GM20000 (cell line): ENCODE measurements at places on chromosomes 5 and 9.

DNA sequence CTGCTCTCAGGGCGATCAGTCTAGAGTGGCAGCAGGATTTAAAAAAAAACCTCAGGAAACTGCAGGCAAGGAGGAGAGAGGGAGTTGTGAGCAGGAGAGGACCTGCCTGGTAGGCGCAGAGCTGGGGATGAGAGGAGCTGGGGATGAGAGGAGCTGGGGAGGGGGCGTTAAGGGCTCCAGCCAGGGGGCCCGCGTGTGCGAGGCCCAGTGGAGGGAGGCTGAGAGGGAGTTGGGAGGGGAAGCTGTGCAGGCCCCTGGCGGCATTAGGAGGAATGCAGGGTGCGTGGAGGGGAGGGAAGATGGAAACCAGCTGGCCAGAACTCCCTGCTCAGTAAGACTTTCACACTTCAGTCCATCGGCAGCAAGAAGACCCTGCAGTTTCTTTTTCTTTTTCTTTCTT lies 45.2 kb upstream of the HMCN2 start:
- DNase-seq: no peak

DNA sequence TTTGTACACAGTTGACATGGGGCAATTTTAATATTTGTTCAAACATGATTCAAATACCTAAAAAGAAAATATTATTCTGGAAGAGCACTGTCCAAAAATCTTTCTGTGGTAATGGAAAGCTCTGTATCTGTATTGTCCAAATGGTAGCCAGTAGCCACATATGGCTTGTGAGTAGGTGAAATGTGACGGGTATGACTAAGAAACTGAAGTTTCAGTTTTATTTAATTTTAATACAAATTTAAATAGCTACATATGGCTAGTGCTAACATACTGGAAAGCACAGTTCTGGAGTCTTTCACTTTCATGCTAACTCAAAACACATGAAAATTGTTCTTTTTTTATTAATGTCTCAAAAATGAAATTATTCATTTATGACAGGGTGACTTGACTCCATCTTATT lies 132.6 kb downstream of the PLK2 start:
- DNase-seq: no peak

DNA sequence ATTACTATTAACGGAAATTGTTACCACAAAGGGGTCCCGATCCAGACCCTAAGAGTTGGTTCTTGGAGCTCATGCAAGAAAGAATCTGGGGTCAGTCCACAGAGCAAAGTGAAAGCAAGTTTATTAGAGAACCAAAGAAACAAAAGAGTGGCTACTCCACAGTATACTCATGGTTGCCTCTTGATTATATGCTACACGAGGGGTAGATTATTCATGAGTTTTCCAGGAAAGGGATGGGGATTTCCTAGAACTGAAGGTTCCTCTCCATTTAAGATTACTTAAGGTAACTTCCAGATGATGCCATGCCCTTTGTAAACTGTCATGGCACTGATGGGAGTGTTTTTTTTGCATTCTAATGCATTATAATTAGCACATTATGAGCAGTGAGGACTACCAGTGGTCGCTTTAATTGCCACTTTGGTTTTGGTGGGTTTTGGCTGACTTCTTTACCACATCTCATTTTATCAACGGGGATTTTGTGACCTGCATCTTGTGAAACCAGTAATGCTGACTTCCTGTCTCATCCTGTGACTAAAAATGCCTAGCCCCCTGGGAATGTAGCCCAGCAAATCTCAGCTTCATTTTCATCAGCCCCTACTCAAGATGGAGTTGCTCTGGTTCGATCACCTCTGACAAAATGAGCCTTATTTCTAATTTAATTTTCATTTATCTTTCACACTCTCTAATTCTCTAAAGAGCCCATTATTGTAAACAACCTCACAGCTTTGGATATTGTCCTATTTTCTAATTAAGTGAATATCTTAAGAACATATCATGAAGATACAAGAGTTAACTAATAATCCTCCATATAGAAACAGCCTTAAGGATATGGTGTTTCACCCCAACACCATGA lies 336.3 kb downstream of the RASEF start:
- DNase-seq: no peak

- no peak for DNase-seq
Observed at GRCh38 chr5:132831095-132831860, 831 bp upstream of the SHROOM1 start.

DNA sequence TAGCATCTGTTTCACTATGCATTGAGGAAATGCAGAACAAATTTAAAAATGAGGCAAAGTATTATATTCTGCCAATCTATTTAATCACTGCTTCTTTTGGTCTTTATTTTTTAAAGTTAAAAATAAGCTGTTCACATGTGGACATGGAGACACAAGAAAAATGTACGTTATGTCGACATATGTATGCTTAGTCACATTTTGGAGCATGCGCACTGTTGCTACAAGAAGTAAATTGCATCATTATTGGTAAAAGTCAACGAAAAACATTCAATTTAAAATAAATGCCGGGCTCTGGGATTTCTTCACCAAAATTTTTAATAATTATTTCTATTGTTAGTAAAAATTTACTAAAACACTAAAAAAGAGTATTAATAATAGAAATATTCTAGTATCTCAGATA lies 876.3 kb upstream of the CTNND2 start:
- no peak for DNase-seq

- DNase-seq: no peak
Observed at GRCh38 chr9:15885464-15885863, 332.6 kb downstream of the CCDC171 start.

- no peak for DNase-seq
Observed at GRCh38 chr5:83125560-83125959, 48.2 kb downstream of the XRCC4 start.

DNA sequence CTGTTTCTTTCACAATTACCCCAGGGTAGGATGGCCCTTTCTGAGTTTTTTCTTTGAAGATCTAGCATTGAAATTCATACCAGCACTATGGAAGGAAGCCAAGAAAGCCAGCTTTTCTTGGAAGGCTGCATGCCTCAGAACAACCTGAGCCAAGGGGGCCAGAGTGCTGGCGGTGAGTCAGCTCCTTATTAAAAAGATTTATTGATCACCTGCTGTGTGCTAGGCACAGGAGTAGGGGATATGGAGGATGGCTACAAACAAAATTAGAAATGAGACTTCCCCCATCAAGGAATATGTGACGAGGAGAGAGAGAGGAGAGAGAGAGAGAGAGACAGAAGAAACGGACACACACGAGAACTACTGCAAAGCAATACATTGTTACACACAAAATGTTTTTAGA lies 184.6 kb upstream of the PUM3 start:
- DNase-seq: no peak

DNA sequence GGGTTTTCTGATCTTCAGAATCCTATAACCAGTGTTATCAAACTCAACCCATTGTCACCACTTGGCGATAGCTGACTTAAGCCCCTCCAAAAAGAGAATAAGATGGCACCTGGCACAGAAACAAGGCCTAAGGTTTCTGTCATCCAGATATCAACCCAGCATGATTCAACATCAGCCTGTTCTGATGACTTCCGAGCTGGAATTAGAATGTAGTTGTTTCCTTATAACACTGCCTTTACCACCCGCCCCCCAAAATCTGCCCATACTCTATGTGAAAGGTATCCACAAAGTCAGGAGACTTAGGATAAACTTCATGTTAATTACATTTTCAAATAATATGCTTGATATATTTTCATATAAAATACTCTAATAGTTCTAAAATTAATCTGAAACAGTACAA lies 5.2 kb downstream of the KLF9 start:
- DNase-seq: no peak

- DNase-seq: peak; percentile 91
Observed at GRCh38 chr5:176660860-176661641, 13.8 kb downstream of the TSPAN17 start.

- DNase-seq: no peak
Observed at GRCh38 chr5:95669540-95669939, 13.3 kb downstream of the SPATA9 start.

DNA sequence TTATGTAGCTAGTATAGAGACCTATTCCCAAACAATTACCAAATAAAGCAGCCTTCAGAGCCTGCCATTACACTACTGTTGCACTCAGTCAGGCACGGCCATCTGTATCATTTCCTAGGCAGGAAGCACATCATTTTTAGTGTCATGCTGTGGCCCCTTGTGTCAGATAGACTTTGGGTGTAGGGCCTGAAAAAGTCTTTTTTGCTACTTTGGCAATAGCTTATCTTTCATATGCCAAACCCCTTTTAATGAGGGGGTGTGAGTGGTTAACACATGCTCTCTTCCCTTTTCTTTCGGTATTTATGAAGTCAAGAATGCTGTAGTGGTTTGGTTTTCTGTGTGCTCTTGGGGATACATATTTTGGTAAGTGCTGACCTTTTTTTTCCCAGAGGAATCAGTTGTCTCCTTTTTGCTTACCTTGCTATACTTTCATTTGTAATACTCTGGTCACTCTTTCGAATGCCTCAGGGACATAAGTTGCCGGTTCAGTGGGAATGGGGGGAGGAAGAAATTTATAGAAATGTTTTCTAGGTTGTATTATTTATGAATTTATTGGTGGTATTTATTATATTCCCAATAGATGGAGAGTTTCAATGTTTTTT lies 209.8 kb downstream of the CSNK1G3 start:
- no peak for DNase-seq

GRCh38 chr9:97786341-97786740 lies 66.7 kb upstream of the FOXE1 start:
- DNase-seq: no peak

DNA sequence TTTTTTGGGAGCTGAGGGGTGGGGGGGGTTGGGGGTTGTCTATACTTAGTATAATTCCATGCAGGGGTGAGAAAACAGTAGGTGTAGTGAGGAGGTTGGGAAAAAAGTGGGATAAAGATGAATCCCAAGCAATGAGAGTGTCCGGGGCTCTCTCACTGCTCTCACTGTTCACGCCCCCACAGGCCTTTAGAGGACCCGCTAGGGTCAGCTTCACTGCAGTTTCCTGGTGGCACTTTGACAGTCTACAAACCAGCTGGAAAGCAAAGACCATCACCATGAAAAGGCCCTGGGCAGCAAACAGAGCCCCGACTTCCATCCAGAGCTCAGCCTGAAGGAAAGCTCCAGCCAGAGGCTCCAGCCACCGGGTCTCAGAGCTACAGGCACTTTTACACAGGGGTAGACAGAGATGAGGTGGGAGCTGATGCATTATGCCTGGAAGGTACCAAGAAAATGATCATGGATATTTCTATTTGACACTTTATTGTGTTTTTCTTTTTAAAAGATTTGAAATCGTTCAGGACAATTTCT lies 355.1 kb downstream of the ADAMTS6 start:
- DNase-seq: no peak

DNA sequence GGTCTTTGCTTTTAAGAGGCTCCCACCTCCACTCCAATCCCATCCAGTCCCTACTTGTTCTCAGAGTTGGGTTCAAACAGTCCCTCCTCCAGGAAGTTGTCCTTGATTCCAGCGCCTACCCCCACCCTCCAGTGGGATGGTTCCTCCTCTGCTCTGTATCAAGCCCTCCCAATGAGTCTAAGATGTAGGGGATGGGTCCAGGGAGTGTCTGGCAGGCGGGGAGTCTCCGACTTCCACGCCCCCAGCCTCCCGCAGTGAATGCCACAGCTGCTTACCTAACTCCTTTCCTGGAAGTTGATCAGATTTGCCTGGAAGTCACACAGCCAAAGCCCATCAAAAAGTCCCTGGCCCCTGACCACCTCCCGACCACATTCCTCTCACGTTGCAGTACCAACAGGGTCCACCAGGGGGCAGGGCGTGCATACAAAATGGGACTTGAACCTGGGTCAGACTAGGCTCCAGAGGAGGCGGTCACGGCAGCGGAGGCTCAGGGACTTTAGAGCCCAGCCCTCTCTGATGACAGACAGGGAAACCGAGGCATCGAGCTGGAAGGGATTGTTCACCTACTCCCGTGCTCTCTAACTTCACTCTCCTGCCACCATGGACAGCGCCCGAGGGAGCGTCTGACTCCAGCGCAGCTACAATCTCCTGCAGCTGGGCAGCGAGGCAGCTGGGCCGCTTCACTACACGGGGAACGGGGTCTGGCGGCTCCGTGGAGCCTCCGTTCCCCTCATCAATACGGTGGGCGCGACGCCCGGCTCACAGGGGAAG lies 25.0 kb upstream of the TDRD7 start:
- DNase-seq: peak; percentile 72

DNA sequence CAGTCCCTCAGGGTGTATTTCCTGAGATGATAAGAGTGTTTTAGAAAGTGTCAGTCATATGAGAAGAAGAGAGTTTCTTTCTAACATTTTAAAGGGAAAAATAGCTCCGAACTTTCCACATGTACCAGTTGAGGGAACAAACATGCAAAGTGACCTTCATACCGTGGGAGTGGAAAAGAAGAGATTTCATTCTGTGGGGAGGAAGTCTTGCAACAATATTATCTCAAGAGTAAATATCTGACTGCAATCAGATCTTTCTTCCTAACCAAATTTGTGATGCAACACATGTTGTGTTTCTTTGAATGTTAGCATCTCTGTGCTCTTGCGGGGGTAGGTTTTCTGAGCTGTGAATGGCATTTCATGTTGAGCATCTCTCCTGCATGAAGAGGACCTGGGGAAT lies 30.6 kb downstream of the ANKRD55 start:
- DNase-seq: no peak

DNA sequence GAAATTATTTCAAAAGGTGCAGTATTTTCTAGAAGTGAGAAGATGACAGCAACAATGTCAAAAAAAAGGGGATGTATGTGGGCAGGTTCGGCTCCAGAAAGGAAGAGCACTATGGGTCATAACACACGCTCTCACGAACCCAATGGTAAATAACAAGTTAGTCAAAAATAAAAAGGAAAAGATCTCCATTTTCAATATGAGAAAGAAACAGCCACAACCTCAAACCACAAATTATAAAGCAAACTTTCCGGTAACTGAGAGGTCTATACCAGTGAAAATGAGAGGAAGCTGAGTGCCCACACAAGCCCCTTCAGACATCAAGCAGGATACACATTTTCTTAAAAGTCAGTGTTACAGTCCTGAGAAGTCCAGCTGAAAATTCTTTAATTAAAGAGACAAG lies 398.5 kb upstream of the RPS23 start:
- DNase-seq: peak; percentile 23

- DNase-seq: no peak
Observed at GRCh38 chr9:24293386-24293785, 252.3 kb downstream of the IZUMO3 start.

- DNase-seq: no peak
Observed at GRCh38 chr5:138258704-138259292, 15.6 kb downstream of the GFRA3 start.

- no peak for DNase-seq
Observed at GRCh38 chr5:118303296-118303695, 685.1 kb downstream of the DTWD2 start.

DNA sequence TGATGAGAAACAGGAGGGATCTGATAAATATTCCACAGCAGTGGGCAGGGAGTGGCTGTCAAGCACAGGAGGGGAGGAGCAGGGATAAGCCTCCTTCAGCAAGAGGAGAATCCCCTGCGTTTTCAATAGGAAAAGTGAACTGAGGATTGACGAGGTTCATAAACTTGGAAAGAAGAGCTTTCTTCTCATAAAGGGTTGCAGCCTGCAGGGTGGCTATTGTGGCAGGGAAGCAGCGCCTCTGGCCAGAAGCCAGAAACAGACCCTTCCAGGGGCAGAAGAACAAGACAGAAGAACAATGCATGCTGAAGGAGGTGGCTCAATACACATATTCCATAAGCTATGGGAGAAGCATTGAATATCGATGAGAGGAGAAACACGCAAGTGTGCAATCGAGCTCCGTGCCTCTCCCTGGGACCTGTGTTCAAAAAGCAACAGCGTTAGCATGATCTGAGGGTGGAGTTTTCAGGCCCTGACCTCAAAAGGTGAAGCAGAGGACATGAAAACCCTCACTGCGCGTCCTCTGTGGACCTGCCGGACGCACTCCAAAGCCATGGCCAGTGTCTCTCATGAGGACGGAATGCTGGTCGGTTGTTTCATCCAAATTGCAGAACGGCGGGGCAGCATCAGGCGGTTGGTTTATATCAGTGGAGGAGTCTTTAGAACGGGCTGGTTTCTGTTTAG lies 67.6 kb downstream of the ANKRD33B start:
- peak; percentile 45 for DNase-seq
